ENCODE measurements at places on chromosomes 7 and 10.

- no peak for DNase-seq
Measured at GRCh38 chr10:116281775-116282174, 8.8 kb upstream of the GFRA1 start.

DNA sequence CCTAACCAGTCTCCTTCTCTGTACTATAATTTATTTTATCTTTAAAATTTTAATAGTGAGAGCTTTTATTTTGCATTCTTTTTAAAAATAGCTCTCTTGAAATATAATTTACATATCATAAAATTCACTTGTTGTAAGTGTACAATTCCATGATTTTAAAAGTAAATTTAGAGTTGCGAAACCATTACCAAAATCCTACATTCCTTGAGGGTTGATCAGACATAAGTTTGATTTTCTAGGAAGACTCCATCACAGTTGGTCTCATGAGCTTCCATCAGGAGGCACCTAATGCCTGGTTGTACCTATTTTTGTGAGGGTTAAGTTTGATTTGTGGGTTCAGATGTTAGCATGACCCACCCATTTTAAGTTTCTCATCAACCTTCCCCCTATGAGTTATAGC is 108.1 kb downstream of the BMPER start:
- no peak for DNase-seq

DNA sequence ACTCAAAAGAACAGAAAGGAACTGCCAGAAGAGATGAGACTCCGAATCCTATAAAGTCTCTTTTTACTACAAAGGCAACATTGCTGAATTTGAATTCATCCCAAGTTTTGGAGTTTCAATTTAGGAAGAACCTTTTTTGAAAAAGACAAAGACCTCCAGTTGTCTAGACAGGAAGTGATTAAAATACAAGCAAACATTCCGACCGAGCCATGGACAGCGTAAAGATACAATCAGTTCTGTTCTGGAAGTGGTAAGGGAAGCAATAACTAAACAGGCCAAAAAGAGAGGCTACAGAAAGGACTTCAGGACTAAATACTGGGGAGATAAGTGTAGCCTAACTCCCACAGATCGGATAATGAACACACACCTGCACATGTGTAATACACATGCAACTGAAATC is 101.0 kb downstream of the SMURF1 start:
- DNase-seq, result no peak

GRCh38 chr10:108147346-108147745 is 982.8 kb upstream of the SORCS1 start:
- no peak for DNase-seq

- DNase-seq, result no peak
Measured at GRCh38 chr7:156819733-156820295, 73.2 kb downstream of the LMBR1 start.

DNA sequence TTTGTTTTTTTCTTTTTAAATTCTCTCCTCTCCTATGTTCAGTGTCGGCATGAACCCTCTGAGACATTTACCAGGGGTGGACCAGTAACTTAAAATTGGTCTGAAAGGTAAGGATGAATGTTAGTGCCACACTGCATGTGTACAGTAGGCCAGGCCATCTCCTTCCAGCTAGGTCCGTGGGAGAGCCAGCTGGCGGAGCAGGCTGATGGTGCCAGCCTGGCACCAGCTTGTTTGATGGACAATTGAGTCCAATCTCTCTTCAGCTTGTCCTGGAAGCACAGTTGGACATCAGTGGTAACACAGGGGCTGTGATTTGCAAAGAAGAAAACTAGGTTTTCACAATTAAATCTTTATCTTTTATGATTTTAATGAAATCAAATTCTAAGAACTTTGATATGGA is 136.5 kb downstream of the CNNM2 start:
- DNase-seq, result no peak

DNA sequence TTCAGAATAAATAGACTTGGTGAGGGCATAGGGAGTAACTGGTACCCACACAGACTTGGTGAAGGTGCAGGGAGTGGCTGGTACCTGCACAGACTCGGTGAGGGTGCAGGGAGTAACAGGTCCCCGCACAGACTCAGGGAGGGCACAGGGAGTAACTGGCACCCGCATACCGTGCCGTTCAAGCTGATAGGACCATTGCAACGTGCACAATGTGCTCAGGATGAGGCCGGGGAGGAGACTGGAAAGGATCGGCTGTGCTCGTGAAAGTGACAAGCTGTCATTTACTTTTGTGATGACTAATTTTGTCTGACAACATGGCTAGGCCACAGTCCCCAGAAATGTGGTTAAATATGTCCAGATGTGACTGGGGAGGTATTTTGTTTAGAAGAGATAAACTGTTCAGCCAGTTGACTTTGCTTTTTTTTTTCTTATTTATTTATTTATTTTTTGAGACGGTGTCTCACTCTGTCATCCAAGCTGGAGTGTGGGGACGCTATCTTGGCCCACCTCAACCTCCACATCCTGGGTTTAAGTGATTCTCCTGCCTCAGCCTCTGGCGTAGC is 76.2 kb upstream of the NMT2 start:
- DNase-seq, result no peak

DNA sequence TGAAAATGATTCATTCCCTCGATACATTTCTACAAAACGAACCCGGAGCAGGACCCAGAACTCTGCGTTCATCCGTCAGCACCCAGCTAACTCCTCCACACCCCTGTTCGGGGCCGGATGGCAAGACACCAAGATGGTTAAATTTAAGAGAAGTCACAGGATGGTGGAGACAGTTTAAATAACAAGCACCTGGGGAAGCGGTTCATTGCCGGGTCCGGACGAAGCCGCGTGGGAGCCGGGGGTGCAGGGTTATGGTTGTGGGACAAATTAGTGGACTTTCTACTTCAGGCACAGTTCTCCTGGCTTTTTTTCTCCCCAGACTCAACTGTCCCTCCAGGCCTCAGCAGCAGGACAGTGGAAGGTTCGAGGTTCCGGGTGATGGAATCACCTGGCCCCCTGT is 45.4 kb downstream of the ASB13 start:
- DNase-seq, result no peak

- no peak for DNase-seq
Measured at GRCh38 chr10:61541960-61542359, 88.8 kb upstream of the TMEM26 start.

GRCh38 chr7:15257689-15258088 is 304.1 kb downstream of the AGMO start:
- no peak for DNase-seq

- DNase-seq, result no peak
Measured at GRCh38 chr10:4352414-4352961, 473.5 kb upstream of the AKR1E2 start.

DNA sequence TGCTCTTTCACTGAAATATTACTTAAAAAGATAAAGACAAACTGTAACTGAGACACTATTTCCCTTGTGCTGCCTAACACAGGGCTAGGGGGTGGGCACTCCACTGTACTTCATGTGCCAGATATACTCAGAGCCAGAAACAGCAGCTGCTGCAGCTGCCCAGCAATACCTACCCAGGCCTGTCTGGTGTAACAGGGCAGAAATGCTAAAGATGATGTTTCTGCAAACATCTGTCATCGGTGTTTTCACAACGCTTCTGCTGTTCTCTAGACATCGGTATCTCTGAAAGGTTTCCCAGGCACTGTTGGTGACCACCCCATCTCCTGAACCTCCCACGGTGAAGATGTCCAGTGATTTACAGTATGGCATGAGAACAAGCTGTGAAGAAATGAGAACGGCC is 42.7 kb downstream of the LAMB1 start:
- DNase-seq, result no peak

DNA sequence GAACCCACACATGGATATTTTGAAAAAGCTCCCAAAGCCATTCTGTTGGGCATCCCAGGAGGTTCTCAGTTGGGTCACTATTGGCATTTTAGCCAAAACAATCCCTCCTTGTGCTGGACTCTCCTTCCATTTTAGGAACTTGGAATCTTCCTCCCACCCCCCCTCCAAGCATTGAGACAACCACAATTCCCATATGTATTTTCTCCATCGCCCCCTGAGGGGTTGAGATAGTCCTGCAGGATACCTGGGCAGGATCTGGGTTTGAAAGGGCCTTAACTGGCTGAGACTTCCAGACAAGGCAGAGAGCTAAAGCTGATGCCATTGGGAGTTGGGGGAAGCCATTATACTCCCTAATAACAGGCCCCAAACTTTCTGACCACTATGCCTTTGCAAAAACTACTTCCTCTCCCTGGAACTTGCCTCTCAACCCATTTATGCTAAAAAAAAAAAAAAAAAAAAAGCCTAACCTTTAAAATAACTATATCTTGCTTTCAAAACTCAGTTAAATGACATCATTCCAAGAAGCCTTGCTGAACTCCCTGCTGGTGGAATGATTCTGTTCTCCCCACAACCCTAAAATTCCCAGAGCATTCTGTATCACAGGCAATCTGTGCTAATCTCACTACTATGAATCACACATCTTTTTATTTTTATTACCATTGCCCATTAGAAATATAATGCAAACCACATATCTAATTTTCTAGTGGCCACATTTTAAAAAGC is 77.5 kb upstream of the PDE1C start:
- no peak for DNase-seq

GRCh38 chr10:114871379-114871778 is 49.8 kb downstream of the FHIP2A start:
- no peak for DNase-seq
